ENCODE measurements at places on chromosomes 3 and 15.

DNA sequence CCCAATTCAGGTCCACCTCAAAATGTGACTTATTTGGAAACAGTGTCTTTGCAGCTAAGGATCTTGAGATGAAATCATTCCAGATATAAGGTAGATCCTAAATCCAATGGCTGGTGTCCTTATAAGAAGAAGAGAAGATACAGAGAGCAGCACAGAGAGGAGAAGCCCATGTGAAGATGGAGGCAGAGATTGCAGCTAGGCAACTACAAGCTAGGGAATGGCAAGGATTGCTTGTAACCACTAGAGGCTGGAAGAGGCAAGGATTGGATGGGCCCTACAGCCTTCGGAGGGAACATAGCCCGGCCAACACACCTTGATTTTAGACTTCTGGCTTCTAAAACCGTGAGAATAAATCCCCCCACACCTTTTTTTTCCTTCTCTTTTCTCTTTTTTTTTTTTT lies 38.5 kb downstream of the SYN2 start:
- no peak for DNase-seq

DNA sequence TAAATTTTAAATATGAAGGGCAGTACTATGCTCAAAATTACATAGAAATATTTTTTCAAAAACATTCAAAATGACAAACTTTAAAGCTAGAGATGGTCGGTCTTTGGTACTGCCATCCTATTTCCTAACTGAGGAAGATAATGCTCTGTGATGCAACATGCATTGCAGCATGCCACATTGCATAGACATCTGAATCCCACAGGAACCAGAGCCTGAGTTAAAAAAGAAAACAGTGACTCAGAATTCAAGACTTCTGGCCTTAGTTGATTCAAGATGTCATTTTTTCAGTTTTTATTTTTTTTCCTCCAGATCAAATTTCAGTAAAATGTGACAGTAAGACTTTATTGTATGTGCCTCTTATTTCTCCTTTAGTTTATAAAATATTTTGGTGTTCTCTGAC lies 33.1 kb downstream of the TP63 start:
- DNase-seq: no peak

DNA sequence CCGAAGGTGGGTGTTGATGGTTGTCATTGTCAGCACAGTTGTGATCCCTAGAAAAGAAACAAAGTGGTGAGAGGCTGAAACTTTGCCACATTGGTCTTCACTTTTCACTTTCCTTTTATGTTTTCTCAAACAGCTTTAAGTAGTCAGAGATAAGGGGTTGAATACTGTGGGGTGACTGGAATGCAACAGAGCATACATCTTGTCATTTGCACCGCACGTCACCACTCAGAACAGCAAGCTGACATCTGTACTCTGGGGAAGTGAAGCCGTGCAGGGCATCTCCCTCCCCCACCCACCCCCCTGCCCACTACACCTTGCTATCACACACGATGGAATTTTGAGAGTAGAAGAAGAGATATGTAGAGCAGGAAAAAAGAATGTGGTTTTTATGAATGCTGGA lies 211.7 kb downstream of the GABRB3 start:
- DNase-seq: no peak

DNA sequence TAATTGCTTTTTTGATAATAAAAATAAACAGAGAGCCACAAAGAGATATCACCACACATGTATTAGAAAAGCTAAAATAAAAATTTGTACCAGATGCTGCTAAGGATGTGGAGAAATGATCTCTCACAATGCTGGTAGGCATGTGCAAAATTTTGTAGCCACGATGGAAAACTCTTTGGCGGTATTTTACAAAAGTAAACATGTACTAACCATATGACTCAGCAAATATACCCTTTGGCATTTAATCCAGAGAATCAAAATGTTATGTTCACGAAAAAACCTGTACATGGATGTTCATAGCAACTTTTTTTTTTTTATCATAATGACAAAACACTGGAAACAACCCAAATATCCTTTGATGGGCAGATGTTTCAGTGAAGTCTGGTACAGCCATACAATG lies 261.2 kb downstream of the LPP start:
- no peak for DNase-seq

- no peak for DNase-seq
Measured at GRCh38 chr3:72153477-72154314, 368.7 kb upstream of the PROK2 start.

GRCh38 chr3:151362751-151363174 lies 21.8 kb downstream of the P2RY12 start:
- no peak for DNase-seq

All from K562 (cell line).